CD4-positive, alpha-beta T cell treated with Interleukin-15 for 1 hour (primary cell): ENCODE measurements at places on chromosomes 7 and 10.
A peak's percentile ranks its signal among the peaks of the same experiment; 100 is the strongest.

- no peak for DNase-seq
These were observed 87.5 kb downstream of the SVOPL start for GRCh38 chr7:138613630-138614029.

DNA sequence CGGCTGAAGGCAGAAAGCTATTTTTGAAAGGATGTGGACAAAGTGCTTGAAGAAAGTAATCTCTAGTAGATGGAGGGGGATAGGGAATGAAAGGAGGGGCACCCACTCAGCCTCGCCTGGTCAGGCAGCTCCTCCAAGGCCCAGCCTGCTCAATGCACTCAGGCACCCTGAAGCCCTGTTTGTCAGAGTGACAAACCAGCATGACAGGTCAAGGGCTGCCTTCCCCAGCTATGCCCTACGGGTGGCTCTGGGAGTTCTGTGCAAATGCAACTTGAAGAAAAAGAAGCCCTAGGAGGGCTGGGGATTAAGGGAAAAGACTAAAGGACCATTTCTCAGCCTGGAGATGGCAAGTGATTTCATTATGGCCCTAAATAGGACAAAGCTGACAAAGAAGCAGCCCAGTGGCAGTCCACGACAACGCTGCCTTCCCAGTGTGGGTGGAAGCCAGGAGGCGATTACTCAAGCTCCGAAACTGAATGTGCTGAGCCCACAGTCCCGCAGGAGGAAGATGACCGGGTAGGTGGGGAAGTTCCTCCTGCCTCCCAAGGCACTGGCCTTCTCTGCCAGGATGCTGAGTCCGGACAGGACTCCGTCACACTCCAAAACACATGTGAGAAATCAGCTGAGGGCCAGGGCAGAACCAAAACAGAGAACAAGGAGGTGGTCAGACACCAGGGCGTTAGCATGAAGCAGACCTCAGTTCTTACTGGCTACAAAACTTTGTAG is 16.3 kb downstream of the LIPA start:
- peak; percentile 63 for DNase-seq

GRCh38 chr7:64465551-64465950 is 97.3 kb downstream of the ZNF680 start:
- no peak for DNase-seq

DNA sequence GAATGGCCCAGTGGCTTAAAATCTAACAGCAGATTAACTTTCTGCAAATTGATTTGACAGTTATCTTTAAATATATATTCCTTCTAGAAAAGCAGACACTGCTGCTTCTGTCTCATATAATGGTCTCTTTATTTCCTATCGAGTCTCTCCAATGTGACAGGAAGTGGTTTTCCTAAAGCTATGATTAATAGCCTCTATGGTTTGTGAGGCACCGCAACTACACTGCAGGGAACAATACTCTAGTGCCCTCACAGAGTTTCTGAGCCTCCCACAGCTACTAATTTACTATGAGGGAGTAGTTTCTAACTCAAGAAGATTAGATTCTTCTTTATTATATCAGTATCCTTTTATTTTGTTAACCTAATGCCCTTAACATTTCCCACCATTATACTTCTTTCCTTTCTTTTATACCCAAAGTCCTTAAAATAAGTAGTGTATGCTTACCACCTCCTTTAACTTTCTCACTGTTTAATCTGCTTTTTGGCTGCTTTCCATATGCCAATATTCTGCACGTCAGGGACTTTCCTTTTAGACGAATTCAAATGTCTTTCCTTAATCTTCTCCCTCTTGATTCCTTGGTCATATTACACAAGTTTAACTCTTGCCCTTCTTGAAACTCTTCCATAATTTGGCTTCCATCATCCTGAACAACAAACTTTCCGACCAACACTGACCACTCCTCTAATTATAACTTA is 23.8 kb upstream of the AHR start:
- DNase-seq = no peak

DNA sequence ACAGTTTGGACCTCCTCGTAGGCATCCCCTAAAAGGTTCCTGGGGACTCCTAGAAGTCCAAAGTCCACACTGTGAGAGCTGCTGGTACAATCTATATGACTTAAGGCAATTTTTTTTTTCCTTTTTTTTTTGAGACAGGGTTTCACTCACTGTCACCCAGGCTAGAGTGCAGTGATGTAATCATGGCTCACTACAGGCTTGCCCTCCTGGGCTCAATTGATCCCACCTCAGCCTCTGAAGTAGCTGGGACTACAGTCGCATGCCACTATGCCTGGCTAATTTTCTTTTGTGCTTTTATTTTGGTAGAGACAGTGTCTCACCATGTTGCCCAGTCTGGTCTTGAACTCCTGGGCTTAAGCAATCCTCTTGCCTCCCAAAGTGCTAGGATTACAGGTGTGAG is 4.6 kb upstream of the SPOCK2 start:
- no peak for DNase-seq

GRCh38 chr7:5567790-5568189 is 144.2 kb upstream of the TNRC18 start:
- no peak for DNase-seq

GRCh38 chr10:124588736-124589490 is 127.3 kb downstream of the LHPP start:
- peak; percentile 14 for DNase-seq

GRCh38 chr7:150413640-150414081 is 34.5 kb downstream of the ZNF775 start:
- DNase-seq = no peak

GRCh38 chr7:123242467-123243092 is 42.8 kb upstream of the SLC13A1 start:
- DNase-seq = no peak

DNA sequence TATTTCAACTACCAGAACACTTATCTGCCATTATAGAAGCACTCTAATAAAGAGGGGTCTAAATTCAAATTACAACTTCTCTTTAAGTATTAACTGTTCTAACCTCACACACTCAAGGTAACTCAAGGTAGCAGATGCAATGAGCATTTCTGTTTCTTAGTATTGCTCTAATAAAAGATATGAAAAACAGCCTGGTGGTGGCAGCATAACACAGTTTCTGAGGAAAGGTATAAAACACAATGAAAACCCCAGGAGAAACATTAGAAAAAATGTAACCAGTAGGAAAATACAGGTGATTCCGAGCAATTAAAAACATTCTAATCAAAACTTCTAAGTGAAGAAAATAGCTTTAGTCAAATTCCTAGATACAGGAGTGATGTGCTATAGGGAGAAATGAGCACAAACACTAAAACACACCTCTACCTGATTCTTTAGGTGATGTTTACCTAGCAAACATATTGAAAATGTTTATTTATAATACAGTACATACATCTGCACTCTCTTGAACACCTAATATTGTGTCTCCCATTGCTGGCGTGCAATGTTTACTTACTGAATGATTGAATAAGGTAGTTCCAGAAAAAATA is 3.5 kb downstream of the MKRN1 start:
- no peak for DNase-seq

DNA sequence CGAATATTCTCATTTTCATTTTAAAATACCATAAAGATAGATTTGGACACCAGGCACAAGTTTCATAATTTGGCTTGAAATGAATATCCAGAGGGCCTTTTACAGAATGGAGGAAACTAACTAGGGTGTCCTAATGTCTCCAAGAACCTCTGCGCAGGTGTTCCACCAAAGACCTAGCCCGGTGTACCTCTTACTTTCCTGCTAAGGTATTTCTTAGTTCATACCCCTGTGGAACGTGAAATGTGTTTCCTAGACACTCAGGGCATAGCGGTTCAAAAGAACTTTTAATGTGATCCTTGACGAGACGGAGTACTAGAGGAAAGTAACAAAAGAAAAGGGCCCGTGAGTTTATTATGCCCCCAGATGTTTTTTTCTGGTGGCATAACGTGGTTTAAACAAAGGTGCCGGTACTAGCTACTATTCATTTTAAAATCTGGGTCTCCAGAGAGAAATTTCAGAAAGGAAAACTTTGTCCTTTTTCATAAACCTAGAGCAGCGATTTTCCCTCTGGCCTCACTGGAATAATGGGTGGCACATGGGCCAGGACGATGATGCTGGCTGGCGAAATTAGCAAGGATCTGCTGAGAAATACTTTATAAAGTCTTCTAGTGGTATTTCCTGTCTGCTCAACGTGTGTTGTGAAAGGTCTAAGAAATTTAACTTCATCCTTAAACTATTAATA is 1.4 kb downstream of the APBB1IP start:
- no peak for DNase-seq

DNA sequence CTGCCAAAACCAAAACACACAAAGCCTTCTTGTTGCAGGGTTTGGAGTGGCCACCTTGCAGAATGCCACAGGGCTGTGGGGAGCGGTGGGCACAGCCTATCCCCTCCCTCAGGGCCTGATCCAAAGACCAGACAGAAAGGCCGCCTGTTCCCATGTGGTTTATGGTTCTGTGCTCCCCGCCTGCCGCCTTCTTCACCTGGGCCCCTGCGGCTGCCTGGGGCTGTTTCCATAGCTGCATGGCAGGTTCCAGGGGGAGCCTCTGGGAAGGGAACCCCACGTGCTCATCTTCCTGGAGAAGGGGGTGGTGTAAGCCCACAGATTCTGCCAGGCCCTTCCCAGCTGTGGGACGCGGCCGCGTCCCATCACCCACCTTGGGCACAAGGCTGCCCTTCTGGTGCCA is 70.7 kb upstream of the EZH2 start:
- no peak for DNase-seq

GRCh38 chr10:76302961-76303630 is 871.7 kb downstream of the LRMDA start:
- no peak for DNase-seq

DNA sequence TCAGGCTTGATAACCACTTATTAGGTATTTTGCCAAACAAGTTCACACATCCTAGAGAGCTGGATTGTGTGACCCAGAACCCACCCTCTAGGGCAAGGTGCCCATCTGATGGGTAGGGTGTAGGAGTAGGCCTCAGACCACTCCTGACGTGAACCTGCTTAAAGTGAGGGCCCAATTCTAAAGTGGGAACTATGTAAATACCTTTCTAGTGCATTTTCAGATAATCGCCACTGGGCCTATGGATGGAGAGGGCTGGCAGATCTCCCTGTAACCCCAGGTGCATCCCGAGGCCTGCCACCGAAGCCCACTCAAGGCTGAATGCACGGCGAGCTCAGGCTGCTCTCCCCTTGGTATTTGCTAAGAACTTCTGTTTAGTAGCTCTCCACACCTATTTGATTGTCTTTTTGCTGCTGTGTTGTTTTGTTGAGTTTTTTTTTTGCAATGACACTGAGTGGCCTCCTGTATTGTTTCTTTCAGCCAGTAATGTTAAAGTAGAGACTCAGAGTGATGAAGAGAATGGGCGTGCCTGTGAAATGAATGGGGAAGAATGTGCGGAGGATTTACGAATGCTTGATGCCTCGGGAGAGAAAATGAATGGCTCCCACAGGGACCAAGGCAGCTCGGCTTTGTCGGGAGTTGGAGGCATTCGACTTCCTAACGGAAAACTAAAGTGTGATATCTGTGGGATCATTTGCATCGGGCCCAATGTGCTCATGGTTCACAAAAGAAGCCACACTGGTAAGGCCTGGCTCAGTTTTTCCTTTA is 71.7 kb downstream of the IKZF1 start:
- DNase-seq = no peak

DNA sequence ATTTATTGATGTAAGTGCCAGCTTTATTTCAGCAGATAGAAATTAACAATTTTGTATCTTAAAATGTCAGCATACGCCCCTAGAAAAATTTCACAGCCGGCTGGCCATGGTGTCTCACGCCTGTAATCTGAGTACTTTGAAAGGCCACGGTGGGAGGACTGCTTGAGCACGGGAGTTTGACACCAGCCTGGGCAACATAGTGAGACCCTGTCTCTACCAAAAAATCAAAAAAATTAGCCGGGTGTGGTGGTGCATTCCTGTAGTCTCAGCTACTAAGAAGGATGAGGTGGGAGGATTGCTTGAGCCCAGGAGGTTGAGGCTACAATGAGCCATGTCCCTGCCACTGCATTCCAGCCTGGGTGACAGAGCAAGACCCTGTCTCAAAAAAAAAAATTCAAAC is 14.1 kb downstream of the GTF2I start:
- no peak for DNase-seq

DNA sequence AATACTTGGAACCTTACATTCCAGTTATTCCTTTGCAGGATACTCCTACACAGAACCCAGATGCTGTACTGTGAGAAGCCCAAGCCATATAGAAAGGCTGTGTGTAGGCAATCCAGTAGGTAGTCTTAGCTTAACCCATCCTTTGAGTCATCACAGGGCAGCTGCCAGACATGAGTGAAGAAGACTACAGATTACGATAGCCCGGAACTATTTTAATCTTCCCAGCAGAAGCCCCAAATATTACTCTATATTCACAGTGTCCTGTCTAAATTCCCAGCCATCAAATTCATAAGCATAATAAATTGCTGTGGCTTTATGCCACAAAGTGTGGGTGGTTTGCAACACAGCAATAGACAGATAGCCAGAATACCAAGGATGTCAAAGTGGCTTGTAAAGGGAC is 474.1 kb upstream of the STEAP1 start:
- no peak for DNase-seq

DNA sequence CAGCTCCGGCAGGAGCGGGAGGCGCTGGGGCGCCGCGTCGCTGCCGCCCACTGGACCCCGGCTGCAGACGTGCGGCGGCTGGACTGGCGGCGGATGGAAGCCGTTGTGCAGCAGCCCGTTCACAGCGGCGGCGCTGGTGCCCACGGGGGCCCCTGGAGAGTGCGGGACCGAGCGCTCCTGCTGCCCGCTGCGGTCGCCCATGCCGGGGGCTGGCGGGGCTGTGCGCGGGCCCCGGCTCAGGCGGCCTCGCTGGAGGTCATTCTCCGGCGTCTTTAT is 413 bp downstream of the PANK1 start:
- DNase-seq = no peak

DNA sequence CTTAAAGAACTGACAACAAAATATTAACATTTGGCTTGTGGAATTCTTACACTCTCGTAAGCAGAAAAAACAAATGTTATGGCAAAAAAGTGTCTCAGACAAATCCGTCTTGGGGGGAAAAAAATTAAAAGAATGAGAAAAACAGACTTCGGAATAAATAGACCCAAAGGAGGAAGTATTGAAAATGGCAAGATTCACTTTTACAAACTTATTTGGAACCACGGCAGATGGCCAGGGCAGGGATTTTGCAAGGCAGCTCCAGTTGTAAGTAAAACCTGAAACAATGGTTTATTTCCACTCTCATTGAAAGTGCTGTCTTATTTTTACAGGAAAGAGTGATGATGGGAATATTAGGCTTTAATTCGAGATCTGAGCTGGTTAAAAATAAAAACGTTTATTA is 1.5 kb upstream of the ZNF438 start:
- DNase-seq = no peak

DNA sequence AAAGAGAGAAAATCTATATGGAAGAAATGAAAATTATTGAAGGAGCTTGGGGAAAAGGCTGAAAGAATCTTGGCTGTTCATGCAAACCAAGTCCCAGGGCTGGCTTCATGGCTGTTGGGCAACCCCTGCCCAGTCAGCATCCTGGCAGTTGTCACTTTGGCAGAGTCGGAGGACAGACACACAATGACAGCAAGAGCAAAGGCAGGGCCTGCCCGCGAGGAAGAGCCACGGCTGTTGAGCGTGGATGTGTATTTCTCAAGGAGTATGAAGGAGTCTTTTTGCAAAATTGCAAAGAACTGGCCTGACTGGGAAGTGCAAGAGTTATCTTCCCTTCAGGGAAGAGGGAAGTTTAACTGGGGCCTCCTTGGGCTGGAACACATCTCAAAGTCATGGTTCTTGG is 11.7 kb downstream of the PTPRE start:
- no peak for DNase-seq

GRCh38 chr7:8176370-8177081 is 85.4 kb downstream of the ICA1 start:
- DNase-seq = peak; percentile 73
